ENCODE measurements at places on chromosomes 11 and 22. TPM values are rescaled to one million over a fixed set of nuclear protein-coding genes. Genes with fewer than 3 reads are reported as not detected.

Gene UPK3A
- 0.25 TPM for total RNA-seq

Gene ISX
- not detected for total RNA-seq

Gene OR52H1
- not detected for total RNA-seq

Gene LMO2
- total RNA-seq, result 10.9 TPM

Gene HEPN1
- not detected for total RNA-seq

Gene TRIM66
- 2.6 TPM for total RNA-seq

Gene OR9Q2
- not detected for total RNA-seq

Gene ZNF202
- 4.1 TPM for total RNA-seq

Gene OR6T1
- total RNA-seq, result not detected

Gene OSM
- not detected for total RNA-seq

Gene FERMT3
- 6.9 TPM for total RNA-seq

Gene ALX4
- total RNA-seq, result 0.07 TPM

Gene CRYBA4
- not detected for total RNA-seq

Gene GGT1
- 1.2 TPM for total RNA-seq

Gene RANGAP1
- 46.2 TPM for total RNA-seq

Gene PARVG
- 3.5 TPM for total RNA-seq

Gene CLDN25
- total RNA-seq, result not detected

Gene SLC16A8
- total RNA-seq, result not detected

Gene OR5A1
- total RNA-seq, result not detected

Gene RASGRP2
- 44.5 TPM for total RNA-seq

Gene TLCD5
- 9.1 TPM for total RNA-seq

Gene SNAP29
- 24.2 TPM for total RNA-seq

Gene OR4D5
- not detected for total RNA-seq

Gene ZC3H12C
- 18.3 TPM for total RNA-seq

Gene CADM1
- total RNA-seq, result 38.5 TPM

Gene CRYAB
- total RNA-seq, result 6,681 TPM
